ENCODE measurements at places on chromosomes 11 and 22.

GRCh38 chr11:15113381-15113780, 1.3 kb upstream of the INSC start:
- DNase-seq, result no peak

- DNase-seq, result no peak
Observed at GRCh38 chr11:28169816-28170215, 61.6 kb downstream of the METTL15 start.

- DNase-seq, result no peak
Observed at GRCh38 chr22:21857481-21857914, 9.9 kb downstream of the MAPK1 start.

GRCh38 chr11:131654849-131655248, 284.4 kb downstream of the NTM start:
- no peak for DNase-seq

DNA sequence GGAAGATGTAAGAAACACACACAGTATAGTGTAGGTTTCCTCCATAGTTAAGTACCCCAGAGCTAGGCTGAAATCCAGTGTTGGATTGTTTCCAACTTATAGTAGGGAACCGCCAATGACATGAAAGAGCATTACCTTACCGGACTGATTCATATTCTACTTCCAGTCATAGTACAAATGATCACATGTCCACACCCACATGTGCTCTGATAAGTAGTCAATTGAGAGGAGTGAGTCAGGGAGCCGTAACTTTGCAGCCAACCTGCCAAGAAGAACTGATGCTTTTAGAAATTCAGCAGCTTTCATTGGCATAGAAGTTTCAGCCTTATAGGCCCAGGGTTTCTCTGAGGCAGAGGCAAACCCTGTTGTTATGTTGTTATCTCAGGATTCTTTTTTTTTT, 240.6 kb downstream of the ETS1 start:
- DNase-seq, result no peak

DNA sequence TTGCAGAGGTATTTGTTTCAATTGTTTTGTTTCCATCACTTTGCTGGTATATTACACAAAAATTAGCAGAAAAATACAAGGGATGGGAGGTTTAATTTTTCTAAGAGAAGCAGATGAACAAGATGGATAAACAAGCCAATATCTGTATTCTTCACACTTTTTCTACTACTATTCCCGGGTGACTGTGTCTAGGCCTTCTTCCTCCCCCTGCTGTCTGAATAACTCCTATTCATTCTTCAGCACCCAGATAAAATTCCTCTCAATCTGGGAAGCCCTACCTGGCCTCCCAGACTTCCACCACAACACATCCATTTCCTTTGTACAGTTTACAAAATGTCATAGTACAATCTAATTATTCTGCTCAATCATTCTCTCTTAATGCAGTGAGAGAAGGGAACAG, 666.6 kb upstream of the TENM4 start:
- no peak for DNase-seq

DNA sequence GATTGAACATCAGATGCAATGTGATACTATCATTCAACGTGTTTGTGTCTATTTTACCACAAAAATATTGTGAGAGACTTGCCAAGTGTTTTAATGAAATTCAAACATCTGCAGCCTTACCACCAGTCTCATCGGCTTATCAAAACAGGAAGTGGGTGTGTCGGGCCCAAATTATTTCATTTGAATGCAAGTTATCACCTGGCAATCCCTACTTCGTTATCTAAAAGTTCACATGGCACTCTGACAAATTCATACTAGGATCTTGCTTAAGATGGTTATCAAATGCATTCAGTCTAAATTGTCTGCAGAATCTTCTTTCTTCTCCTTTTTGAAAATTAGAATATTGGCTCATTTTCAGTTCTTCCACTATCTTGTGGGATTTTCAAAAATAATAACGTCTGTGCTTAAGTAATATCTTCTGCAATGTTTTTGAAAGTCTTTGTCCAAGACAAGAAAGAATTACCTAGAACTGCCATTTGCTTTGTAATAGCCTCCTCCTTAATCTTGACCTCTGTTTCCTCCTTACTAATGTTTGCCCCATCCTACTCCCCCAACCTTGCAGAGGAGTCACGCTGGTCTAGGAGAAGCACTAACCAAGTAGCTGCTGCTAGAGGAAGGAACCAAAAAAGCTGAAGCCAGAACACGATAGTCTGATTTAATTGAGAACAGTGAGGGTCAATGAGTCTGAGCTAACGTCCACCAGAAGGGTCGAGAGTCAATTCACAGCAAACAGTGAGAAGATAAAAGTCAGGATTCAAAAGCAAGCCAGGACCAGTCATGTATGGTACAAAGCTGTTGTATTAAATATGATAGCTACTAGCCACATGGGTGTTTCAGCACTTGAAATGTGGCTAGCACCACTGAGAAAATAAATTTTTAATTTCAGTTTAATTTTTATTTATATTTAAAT, 10.2 kb upstream of the BIRC3 start:
- no peak for DNase-seq

- no peak for DNase-seq
Observed at GRCh38 chr11:19576903-19577302, 135.7 kb upstream of the NAV2 start.

DNA sequence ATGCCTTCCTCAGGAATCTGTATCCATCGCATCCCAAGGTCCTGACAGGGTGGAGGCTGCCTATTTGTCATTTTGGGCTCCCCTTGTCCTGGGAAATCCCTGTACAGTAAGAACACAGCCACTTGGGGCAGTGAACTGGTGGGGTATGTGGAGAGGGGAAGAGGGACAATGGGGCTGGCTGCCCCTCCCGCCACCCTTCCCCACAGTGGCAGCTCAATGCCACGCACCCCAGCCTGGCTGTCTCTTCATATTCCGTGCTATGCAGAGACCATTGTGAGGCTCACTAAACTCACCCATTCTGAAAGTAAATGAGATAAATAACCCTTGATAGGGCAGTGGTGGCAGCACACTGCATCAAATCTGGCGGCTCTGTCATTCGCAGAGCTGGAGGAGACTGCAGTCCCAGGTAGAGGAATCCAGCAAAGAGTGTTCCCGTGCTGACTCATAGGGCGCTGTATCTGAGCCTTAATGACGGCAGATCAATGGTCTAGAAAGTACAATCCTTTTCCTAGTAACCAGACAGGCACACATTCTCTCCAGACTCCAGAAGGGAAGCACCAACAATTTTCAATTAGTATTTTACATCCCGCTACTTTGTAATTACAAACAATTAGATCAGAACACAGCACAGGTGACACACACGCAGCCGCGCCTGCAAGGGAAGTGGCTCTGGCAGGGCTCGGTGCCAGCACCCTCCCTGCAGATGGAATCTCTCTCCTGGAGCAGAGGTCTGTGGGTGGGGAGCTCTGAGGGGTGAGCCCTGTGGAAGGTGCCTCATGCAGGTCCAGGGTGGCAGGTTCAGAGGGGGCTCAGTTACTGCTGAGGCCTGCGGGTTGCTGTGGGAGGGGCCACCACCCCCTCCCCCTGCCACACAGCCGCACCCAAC, 167.9 kb upstream of the B3GAT1 start:
- DNase-seq, result peak; percentile 21

- no peak for DNase-seq
Observed at GRCh38 chr11:116046127-116046526, 541.9 kb upstream of the CADM1 start.

- DNase-seq, result no peak
Observed at GRCh38 chr22:28268171-28268570, 349.1 kb upstream of the PITPNB start.

- peak; percentile 9 for DNase-seq
Observed at GRCh38 chr11:76885390-76886097, 24.8 kb downstream of the ACER3 start.

DNA sequence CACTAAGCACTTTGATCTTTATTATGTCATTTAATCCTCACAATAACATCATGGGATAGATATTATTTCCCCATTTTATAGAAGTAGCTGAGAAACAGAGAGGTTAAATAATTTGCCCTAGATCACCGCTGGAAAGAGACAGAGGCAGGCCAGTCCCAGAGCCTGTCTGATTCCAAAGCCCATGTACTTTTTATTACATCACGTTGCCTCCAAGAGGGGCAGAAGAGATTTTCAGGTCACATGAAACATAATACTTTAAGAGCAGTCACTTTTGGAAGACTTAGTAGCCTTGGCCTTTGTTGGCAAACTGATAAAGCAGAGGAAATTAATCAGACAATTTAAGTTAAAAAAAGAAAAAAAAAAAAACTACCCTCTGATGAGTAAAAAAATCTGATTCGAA, 200.2 kb upstream of the ARHGAP20 start:
- no peak for DNase-seq

DNA sequence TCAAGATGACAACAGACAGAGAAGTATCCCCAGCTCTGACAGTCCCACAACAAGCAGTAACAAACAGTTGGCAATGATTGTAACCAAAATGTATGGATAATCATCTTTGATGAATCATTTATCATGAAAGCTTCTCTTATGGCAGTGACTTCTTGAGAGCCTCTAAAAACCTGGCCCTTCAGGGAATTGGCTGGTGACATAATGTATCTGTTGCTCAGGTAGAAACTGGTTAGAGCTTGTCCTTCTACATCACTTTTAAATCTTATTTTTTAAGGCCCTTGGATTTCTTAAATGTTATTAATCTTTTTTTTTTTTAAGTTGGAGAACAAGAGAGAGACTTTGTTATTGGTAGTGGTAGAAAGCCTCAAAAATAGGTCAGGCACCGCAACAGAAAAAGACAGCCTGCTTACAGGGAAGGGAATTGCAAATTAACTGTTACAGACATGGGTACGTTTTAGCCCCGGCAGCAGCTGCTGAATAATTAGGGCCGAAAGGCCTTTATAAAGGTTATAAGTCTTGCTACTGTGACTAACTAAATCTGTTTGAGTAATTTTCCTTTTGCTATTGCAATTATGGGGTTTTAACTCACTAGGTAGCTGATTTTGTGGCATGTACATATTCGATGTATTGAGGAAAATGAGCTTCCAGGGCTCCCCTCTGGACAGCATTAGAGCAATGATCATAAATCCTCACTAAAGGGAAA, 207.7 kb upstream of the LRRC4C start:
- DNase-seq, result no peak

DNA sequence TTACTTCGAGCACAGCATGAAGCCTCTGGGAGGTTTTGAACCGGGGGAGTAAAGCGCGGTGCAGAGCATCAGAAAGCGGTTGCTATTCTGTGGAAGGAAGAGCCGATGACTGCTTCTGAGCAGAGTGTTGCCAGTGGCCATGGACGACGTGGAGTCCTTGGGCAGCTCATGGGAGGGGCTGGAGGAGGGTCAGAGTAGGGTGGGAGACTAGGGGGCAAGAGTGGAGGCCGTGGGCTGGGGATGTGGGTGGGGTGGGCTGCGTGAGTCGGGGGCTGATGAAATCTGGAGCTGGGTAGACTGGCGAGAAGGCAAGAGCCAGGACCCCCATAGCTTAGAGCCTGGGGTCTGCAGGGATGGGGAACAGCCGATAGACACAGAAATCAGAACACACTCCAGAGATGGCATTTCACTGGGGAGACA, 40.2 kb downstream of the TBC1D22A start:
- DNase-seq, result no peak

- DNase-seq, result no peak
Observed at GRCh38 chr11:90908074-90908473, 685.2 kb upstream of the CHORDC1 start.

GRCh38 chr11:121253951-121254350, 38.6 kb upstream of the SC5D start:
- DNase-seq, result no peak

- DNase-seq, result no peak
Observed at GRCh38 chr11:9955391-9955790, 291.5 kb downstream of the SWAP70 start.

- DNase-seq, result no peak
Observed at GRCh38 chr11:22957786-22958185, 97.5 kb upstream of the CCDC179 start.

- DNase-seq, result no peak
Observed at GRCh38 chr11:115123641-115124040, 380.6 kb downstream of the CADM1 start.

DNA sequence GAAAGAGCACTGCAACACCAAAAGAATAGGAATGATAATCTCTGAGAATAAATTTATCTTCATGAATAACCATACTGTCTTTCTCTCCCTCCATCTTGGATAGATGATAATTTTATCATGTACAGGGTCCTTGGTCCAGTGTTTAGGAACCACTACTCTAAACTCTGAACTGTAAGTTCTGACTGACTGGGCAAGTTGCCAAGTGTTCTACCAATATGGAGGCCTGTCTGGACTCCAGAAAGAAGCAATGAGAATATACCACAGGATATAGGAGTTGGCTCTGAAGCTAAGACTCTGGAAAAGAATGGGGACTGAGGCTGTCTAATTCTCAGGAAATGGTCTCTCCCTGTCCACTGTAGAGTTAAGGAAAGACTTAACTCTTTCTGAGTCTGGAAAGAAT, 1.5 kb downstream of the FHIP1B start:
- no peak for DNase-seq

DNA sequence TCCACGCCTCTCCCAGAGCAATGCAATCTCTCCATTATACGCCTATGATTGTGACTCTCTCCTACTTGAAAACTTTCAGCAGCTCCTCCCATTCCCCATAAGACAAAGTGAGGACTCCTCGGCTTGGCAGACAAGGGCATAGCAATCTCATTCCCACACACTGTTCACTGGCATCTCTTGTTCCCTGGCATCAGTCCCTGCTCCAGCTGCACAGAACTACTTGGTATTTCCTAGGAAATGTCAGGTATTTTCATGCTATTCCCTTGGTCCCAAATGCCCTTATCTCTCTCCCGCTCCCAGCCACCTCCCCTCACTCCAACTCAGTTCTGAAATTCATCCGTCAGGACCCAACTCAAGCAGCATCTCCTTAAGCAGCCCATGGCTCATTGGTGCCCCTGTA, 28.4 kb downstream of the TMPRSS5 start:
- DNase-seq, result no peak

DNA sequence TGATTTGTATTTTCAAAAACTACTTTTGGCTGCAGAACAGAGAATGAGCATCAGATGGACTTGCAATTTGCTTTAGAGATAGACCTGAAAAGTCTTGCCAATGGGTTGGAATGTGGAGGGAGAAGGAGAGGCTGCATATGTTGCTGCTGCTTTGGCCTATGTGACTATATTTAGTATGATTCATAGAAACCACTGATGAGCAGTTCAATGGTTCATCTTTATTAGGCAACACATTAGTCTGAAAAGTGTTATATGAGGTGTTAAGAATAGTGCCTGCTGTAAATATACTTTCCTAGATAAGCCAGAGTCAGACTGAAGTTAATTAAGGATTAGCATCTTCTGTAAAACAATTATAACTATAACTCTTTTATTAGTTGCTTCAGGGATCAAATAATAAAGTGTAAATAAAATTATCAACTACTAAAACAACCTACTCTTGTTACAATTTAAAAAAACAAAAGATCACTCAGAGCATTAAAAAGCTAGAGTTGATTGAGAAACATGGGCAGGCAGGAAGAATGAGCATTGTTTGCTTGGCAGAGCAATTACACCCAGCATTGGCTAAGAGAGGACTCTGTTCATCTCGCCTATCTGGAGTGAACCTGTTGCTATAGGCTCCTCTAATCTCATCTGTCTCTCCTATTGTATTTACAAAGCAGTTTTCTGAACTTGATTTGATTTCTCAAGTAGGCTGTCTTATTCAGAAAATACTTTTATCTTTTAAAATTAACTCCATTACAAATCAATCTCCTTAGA, 36.3 kb downstream of the HORMAD2 start:
- no peak for DNase-seq

All from urothelium cell line (cell line).